Activated CD8-positive, alpha-beta memory T cell treated with anti-CD3 and anti-CD28 coated beads for 4 hours (primary cell): ENCODE measurements at places on chromosomes 2 and 18.

DNA sequence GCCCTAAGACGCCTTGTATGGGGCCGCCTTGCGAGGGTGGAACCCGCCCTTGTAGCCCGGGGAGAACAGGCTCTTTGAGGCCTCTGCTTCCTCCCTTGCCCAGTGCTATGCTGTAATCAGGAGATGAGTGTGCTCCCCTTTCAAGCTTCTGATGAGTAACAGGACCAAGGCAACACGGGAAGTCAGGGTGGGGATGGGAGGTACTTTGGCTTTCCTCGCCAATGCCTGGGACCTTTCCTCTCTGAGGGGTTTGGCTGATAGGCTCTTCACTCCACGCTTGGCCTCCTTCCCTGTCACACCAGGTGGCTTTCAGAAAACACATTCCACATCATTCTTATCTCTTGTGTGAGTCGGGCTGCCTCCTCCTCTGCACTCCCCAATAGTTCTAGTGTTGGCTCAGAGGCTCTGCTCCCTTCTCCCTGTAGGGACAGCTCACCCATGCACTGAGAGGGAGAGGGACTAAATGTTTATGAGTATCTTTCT is 223.7 kb upstream of the TRIB2 start:
- DNase-seq: no peak

DNA sequence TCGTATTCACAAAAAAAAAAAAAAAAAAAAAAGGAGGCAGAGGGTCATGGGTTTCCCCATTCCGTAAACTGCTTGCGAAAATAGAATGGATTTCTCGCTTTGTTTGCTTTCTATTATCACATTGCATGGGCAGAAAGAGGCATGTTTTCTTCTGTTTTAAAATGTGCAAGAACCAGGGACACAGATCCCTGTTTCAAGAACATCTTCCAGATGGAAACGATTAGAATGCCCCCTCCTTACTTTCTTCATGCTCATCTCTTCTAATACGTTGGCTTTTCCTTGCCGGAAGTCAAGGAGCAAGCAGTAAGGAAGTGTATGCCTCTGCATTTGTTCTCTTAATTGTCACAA is 51.0 kb upstream of the ZNF516 start:
- DNase-seq: no peak

DNA sequence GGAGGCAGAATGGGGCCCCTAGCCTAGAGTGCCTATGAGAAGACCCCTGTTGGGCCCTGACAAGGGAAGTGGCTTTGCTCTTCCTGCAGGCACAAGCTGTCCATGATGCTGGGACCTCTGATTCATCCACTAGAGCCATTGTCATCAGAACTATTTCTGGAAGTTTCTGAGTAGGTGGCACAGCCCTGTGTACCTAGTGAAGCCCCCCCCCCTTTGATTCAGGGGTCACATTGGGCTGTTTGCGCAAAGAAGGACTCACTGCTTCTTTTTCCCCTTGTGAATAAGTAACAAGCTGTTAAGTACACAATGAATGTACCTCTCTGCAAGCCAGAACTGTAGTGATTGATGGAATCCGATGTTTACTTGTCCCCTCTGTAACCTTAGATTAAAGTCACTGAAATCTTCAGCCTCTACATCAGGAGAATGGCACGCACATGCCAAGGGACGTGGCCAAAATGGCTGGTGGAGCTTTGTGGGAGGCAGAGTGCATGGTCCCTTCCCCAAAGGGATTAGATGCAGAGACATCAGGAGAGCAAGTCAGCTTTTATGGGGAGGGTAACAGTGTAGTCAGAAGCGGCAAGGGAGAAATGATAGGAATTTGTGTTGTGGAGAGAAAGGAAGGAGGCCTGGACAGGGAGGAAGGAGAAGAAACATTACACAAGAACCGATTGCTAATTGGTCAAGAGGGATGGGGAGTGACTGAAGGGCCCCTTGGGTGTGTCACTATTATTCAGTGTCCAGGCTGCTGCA is 267.6 kb upstream of the RAB12 start:
- DNase-seq: no peak

DNA sequence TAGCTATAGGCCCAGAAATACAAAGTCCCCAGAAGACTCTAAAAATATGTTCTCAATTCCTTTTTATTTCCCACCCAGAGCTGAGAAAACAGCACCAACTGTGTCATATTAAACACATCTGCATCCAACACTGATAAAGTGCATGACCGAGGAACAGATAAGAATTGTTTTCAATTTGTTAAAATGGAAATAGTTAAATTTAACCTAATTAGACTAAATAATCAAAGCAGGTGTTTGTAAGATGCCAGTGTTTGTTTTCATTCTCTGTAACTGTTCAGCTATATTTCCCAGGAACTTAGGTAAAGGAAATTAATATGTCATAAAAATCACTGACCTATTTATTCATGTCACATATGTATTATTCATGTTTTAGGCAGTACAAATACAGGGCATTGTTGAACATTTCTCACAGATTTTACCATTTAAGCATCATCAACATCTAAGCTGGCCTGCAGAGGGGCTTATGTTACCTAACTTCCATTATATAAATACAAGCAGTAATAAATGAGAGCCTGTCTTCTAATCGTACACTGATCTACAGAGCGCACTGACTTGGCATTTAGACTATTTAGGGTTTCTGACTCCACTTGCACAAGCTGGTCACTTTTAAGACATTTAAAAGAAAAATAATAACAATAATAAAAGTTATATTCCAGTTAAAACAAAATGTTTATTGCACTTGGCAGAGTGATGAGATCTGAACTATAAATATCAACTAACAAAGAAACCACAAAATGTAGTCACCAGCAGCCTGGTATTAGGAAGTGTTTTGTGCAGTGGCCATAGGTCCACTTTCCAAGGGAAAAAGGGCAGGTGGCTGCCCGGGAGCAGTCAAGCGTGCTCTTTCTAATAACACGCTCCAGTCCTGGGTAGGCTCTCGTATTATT is 86.6 kb upstream of the ZFP36L2 start:
- DNase-seq: no peak

DNA sequence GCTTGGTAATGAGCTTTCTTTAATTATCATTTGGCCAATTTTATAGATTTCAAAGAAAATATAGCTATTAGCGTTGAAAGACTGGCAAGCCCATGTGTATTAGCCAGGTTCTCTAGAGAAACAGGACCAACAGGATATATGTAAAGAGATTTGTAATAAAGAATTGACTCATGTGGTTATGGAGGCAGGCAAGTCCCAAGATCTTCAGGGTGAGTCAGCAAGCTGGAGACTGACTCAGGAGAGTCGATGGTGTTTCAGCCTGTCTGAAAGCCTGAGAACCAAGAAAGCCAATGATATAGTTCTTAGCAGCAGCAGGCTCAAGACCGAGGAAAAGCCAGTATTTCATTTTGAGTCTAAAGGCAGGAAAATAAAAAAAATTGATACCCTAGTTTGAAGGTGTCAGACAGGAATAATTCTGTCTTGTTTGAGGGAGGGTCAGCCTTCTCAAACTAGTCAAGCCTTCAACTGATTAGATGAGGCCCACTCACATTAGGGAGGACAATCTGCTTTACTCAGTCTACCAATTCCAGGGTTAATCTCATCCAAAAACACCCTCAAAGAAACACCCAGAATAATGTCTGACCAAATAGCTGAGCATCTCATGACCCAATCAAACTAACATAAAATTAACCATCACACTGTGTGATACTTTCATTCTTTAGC is 78.3 kb upstream of the CRIM1 start:
- DNase-seq: no peak

GRCh38 chr2:228066126-228066798 is 115.2 kb downstream of the SPHKAP start:
- no peak for DNase-seq

- DNase-seq: no peak
Measured at GRCh38 chr2:218022131-218022850, 19.5 kb upstream of the TNS1 start.

- no peak for DNase-seq
Measured at GRCh38 chr2:170324640-170325046, 146.7 kb downstream of the MYO3B start.

GRCh38 chr18:66575263-66575662 is 28.6 kb downstream of the CDH19 start:
- no peak for DNase-seq

DNA sequence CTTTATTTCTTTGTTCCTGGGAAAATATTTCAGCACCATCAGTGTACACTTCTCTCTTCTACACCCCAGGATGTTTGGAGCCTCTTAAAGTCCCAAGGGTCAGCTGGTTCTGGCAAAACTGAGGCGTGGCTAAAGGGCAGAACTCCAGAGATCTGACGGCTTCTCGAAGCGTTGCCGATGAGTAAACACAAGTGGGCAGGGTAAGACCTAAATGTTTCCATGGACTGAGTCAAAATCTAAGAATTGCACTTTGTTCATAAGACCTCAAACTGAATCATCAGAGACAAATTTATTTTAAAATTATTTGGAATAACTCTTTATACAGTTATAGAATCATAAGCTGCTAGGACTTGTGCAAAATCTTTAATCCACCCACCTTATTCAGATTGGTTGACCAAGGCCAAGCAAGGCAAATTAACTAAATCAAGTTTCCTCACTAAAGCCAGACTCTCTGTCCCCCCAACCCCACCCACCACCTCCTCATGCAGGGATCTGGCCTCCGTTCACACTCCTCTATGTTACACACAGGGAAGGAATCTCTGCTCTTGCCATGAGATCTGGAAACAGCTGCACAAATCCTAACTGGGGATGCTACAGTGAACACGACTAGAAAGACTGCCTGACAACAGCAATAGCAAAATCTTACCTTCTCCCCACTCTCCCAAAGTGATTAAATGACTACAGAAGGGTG is 342.6 kb upstream of the KLHL29 start:
- DNase-seq: no peak

- DNase-seq: no peak
Measured at GRCh38 chr18:23689031-23689615, at the start of gene LAMA3. Gene LAMA3, plus strand, starts transcription at chr18:23689453. Its CDS starts 231 bp downstream, at chr18:23689684.

GRCh38 chr2:10331702-10332401 is 29.1 kb downstream of the HPCAL1 start:
- no peak for DNase-seq

DNA sequence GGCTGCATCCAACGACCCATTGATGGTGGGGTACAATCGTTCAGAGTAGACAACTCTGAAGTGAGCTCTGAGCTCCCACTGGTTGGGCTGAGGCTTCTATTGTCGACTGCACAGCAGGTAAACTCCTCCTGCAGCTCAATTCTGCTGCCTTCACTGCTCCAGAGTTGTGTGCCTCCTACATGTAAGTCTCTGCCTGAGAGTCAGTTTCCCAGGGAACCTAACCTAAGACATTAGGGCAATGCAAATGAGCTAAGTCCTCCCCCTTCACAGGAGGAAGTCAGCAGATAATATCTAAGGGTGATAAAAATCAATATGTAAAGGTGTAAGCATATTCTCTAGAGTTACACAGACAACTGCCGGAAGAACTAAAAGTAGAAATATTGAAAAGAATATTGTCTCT is 22.5 kb upstream of the ACYP2 start:
- no peak for DNase-seq

DNA sequence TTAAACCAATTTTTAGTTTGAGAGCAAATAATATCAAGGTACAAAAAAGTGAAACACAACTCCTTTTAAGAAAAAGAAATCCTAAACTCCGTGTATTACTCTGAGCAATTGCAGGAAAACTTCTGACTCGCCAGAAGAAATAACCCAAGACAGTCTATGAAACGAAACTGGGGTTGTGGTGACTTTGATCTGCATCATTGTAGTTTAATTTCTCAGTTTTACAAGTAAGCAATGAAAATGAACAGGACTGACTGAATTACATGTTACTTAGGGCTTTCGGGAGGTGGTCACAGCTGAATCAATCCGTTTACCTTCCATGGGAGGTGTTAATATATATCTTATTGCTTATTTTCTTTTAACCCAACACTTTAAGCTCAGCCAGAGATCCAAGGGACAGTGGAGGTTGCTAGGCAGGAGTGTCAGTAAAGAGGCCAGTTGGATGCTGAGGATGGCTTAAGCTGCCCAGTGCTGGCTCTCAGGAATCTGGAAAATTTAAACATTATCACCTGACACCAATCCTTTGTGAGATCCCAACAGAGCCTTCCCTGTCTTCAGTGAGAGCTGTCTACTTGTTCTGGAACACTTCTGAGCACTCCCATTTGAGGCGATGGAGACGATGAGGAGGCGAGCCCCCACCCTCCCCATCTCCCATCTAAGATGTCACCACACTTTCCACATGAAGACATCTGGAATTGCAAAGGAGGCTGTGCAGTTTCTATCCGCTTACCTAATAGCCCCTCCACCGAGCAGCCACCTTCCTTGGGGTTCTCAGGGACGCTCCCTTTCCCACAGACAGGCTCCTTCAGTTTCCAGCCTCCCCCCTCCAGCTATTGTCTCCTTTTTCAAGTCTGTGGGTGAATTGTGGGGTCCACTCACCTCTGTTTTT is 3.6 kb upstream of the RAB31 start:
- DNase-seq: no peak

DNA sequence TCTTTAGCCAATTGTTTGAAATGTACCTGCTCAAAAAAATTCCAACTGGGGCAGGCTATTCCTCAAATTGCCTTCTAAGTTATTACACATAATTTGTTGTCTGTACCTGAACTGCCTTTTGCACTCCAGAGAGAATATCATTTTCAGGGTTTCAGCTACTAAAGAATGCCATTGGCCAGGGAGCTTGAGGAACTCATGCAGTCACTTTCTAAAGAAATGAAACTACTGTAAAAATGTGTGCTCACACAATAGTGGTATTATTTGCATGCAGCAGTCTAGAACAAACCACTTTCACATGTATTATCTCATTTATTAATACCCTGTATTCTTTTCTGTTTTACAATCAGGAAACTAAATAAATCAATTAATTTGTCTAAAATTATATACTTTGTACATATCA is 152.2 kb downstream of the PID1 start:
- no peak for DNase-seq

- DNase-seq: no peak
Measured at GRCh38 chr2:149954981-149955600, 367.5 kb upstream of the MMADHC start.

DNA sequence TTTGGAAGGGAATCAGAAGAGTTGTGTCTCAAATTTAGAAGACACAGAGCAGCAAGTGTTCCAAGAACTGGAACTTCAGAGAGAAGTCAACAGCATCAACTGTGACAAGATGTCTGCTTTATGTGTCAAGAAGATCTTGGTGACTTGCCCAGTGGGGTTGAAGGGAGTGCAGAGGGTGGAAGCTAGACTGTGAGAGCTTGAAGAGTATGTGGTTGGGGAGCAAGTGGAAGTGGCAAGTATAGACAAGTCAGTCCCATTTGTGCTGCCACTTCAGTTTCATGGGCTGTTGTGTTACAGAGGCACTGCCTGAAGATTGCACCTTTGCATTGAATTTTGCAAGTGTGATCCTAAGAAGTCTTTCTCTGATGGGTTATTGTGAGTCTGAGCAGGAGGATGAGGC is 68.7 kb upstream of the MC2R start:
- no peak for DNase-seq

DNA sequence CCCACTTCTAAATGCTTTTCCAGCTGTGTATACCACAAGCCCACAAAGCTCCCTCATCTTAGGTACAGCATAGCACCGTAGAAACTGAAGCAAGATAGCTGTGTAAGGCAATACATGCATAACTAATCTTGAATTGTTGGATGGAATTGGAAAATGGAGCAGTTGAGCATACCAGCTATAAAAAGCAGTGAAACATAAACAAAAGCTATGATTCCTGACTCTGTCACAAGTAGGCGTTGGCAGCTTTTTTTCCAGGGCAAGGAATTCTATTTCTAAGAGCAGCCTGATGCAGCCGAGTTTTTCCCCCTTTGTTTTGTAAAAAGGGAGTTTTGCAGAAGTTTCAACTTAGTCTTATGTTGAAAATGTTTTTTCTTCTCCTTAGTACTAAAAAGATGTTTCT is 32.4 kb downstream of the MOGAT1 start:
- no peak for DNase-seq
